ENCODE measurements at places on chromosomes 3 and 15.

DNA sequence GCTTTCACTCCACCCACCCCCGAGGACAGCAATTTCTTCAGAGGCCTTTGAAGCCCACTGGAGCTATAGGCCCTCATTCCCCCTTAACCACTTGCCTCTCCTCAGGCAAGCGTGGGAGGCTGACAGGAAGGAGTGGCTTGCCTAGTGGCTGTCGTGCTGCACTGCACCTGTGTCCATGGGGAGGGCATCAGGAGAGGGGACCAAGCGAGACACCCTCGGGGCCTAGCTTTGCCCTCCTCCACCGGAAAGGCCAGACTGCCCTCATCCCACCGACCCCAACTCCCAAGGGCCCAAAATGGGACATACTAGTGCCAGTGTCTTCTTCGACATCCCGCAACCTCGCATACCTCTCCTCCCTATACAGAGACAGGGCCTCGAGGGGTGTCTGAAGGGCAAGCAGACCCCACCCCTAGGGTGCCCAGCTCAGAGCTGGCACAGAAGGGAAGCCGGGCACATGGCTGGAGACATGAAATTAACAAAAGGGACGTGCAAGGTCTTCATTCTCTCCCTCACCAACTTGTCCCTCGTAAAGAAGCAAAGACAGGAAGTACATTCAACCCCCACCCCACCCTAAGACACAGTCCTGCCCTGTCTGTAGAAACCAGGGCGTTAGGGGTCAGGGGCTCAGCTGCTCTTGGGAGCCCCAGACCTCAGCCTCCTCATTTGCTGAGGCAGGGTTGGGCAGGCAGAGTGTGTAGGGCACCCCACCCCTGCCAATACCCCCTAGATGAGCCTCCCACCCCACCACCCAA, 24.3 kb downstream of the VIPR1 start:
- no peak for DNase-seq

GRCh38 chr3:53994986-53995603, 103.4 kb upstream of the SELENOK start:
- DNase-seq: no peak

DNA sequence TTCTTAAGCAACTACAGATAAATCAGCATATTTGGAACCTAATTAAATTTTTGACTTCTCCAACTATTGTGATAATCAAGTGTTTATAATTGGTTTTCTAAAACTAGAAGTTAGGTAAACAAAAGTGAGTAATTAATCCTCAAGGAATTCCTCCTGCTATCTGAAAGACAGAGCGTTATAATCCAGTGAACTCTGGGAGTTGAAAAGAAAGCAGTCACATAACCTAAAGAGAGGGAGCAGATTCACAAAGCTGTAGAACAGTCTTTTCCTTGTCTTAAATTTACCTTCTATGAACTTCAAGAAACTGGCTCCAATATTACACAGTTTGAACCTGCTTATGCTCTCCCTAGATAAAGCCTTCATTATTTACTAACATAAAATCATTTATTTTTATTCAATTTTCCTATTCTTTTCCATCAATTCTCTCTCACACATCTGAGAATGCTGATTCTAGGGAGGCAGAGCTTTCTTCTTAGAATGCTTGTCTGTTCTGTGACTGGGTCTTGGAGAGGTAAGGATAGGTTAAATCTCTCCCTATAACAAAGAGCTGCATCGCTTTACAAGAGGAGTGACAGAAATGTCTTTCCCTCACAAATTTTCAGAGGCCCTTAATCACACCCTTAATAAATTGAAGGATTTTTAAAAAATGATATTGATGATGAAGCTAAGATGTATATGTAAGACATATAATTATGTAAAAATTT, 132.8 kb downstream of the TUSC7 start:
- no peak for DNase-seq

GRCh38 chr15:73751899-73752805, 999 bp downstream of the INSYN1 start:
- DNase-seq: no peak

DNA sequence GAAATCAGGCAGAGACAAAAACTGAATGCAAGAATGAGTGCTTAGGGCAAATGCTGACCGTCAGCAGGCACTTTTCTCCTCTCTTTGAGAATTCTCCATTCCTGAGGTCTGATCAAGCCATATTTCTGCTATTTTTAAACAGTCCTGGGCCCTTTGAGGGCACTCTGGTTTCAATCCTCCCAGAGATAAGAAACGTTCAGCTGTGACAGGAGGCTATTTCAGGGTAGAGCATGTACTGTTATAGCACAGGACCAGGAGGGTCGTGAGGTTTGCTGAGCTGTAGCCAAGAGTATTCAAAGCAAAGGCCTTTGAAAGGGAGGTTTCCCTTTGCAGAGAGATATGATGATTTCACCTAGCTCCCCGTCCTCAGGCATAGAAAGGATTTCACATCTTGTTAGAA, 39.6 kb upstream of the PDZRN3 start:
- DNase-seq: no peak

GRCh38 chr3:116425126-116425525, 20.2 kb downstream of the LSAMP start:
- peak; percentile 95 for DNase-seq

DNA sequence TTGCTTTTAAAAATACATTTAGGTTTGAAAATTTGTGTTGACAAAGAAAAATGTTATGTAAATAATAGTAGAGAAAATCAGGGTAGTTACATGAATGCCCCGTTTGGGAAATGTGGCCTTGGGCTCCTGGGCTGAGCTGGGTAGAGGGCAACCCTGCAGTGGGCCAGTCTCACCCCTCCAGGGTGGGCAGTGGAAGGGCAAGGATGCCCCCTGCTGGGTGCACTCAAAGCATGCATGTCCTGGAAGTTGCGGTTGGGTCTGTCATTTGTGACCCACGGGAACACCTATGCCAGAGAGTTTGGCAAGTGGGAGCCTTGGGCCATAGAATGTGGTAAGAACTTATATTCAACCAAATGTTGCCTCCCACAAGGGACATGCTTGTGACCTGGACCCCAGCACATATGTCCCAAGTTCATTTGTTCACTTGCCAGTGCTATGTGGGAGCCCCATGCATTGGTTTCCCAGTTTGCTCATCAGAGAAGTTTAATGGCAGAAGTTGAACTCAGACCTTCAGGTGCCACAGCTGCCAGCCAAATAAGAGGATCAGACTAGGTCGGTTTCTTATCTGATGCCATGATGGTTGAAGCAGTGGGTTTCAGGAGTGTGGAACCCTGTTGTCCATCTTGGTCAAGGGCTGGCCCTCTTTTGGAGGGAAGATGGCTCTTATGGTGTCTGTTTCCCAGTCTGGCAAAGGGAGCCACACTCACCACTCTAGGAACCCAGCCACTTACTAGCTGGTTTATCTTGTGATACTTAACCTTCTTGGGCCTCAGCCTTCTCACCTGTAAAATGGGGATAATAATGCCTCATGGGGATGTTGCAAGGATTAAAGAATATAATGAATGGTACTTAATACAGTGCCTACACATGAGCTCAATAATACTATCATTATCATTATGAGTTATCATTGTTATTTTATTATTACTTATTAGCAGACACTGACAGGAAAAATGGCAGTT, 2.5 kb upstream of the PLCB2 start:
- peak; percentile 14 for DNase-seq

- no peak for DNase-seq
Measured at GRCh38 chr3:67630666-67631362, 23.6 kb downstream of the SUCLG2 start.
